ENCODE measurements at places on chromosomes 3 and 15.

DNA sequence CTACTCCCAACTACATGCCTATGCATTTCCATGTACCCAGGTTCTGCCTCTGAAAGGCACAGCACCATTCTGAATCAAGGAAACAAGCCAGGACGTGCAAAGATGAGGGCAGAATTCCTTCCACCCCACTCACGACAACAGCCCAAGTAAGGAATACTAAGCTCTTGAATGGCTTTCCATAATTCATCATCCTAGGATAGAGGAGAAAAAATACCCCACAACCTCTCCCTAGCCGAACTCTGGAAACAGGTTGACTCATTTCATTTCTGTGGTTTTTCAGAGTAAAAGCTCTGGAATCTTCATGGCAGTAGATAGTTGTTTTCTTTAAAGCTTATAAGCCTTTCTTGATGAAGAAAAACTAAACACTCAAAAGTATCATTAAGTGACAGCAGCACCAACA, 77.8 kb downstream of the PDZRN3 start:
- DNase-seq: no peak

DNA sequence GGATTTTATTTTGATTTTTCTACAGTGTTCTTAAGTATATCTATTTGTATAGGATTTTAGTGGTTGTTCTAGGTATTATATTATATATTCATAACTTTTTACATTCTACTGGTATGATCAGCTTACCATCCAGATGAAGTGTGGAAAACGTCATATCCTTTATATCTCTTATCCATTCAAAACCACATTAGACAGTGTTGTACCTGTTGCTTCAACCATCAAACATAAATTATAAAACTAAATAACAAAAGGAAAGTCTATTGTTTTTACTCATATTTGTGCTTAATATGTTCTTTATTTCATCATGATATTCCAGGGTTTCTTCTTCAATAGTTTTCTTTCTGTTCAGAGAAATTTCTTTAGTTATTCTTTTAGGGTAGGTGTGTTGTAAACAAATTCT, 191.4 kb downstream of the RPLP1 start:
- DNase-seq: no peak

DNA sequence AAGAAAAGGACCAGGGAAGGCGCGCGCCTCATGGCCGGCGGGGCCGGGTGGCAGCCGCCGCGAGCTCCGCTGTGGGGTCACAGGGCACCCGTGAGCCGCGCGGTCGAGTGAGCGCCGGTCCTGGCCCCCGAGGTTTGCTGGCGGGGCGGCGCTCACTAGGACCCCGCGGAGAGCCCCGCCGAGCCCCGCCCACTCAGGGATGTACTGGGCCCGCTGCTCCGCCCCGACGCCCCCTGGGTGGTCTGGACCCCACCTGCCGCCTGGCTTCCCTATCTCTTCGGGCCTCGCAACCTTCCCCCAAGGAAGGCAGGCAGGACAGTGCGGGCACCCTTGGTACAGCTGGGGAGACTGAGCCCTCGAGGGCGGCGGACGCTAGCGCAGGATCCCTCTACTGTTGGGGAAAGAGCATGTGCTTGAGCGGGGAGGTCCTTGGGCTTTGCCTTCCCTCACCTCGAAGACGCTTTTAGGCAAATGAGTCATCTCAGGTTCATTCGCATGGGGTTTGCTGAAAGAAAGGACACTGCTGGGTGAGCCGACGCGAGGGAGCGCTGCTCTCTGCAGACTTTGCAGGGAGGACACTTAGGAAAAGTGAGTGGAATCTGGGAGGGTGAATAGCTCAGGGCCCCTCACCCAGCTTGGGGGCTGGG, at the start of gene CHRNB4:
Gene CHRNB4 (minus strand): TSS at position 109 of the 647 bp plus-strand sequence. CDS start 77 bp downstream, at position 32.
- no peak for DNase-seq

- no peak for DNase-seq
Measured at GRCh38 chr3:194348354-194348753, 2.8 kb downstream of the CPN2 start.

DNA sequence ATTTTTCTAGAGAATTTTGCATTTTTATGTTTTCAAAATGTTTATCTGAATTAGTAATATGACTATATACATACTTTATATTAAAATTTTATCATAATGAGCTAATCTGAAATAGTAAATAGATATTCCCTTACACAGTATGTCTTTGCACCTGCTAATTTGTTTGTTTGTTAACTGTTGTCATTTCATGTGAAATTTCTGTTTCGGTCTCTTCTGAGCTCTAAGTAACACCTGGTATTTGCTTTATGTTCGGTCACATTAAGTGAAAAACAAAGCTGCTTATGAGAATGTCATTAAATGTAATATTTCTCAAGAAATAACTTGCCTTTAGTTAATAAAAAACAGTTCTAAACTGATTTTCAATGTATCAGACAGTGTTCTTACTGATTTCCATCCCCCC, 61.1 kb downstream of the FNDC3B start:
- no peak for DNase-seq

DNA sequence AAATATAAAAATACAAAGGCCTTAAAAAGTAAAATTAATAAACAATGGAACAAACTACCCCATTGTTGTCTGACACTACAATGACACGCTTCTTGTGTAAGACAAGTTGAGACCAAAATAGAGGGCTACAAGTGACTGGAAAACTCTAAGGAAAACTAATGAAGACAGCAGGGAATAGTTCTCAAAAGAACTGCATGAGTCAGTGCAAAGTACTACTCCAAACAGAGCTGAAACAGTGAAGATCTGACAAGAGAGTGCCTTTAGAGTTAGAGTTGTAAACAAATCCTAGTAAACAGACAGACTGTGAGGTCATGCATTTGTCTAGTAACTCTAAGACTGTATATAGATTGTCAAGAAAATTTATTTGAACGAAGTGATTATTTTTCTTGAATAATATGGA, 233.9 kb downstream of the BBX start:
- DNase-seq: no peak
